Stimulated activated CD4-positive, alpha-beta T cell treated with anti-CD3 and anti-CD28 coated beads, TNF-alpha, amount 100 ng/mL, for 1 hour (primary cell): ENCODE measurements at places on chromosomes 7 and 10.
A peak's percentile ranks its signal among the peaks of the same experiment; 100 is the strongest.

GRCh38 chr10:31586723-31587638, 268.0 kb downstream of the ZEB1 start:
- no peak for DNase-seq

- DNase-seq, result no peak
These were observed 92.3 kb upstream of the ELMO1 start for GRCh38 chr7:37540917-37541316.

DNA sequence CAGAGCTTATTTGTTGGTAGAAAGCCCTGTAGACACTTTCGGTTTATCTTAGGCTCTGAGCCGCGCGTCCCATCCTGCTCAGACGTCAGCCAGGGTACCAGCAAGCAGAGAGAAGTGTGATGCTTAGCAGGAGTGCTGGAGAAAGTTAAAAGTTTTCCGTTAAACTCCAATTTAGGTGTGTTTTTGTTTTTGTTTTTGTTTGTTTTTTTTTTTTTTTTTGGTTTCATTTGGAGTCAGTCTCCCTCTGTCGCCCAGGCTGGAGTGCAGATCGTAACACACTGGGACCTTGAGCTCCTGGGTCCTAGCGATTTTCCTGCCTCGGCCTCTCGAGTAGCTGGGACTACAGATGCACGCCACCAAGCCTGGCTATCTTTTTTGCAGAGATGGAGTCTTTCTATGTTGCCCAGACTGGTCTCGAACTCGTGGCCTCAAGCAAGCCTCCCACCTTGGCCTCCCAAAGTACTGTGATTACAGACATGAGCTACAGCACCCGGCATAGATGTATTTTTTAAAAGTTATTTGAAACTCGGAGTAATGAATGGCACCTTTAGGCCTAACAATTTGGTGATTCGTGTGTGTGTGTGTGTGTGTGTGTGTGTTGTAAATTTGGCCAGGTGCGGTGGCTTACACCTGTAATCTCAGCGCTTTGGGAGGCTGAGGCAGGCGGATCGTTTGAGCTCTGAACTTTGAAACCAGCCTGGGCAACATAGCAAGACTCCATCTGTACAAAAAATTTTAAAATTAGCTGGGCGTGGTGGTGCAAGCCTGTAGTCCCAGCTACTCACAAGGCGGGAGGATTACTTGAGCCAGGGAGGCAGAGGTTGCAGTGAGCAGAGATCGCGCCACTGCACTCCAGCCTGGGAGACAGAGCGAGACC, 1.3 kb upstream of the HIP1 start:
- DNase-seq, result peak; percentile 17

- no peak for DNase-seq
These were observed 165.3 kb downstream of the NRG3 start for GRCh38 chr10:82040336-82040735.

DNA sequence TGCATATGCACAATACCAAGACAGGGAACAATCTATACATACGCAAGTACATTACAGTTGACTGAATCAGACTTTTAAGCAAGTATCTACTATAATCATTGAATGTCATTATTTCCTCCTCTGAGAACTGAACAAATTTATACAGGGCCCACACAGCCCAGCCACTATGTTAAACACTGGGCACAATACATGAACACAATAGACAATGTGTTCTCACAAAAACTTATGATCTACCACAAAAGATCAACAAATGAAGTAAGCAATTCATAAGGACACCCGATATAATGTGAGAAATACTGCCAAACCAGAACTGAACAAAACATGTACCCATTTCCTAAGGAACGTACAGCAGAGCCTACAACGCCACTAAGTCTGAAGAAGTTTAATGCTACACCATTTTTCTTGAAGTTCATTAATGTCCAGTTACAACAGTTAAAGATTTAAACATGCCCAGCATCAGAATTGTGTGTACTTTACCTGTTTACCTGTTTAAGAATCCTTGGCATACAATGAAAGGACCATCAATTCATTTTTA, 31.5 kb downstream of the SHTN1 start:
- no peak for DNase-seq

GRCh38 chr10:132301371-132302330, 6.1 kb downstream of the STK32C start:
- DNase-seq, result no peak

DNA sequence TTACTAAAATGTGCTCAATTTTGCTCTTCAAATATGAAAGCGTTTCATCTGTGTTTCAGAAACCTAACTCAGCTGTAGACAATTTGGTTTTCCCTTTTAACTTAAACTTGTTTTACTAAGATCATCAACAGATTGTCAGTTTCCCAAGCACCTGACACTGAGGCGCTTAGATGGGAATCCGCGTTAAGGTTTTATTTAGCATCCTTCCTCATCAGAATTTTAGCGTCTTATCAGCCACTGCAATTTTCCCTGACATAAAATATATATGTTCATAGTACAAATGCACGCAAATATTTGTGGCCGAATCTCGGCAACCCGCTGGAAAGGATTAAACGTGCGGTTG, 1.2 kb downstream of the SGCE start:
- no peak for DNase-seq

- no peak for DNase-seq
These were observed 139.5 kb downstream of the BMPER start for GRCh38 chr7:34044734-34045353.

DNA sequence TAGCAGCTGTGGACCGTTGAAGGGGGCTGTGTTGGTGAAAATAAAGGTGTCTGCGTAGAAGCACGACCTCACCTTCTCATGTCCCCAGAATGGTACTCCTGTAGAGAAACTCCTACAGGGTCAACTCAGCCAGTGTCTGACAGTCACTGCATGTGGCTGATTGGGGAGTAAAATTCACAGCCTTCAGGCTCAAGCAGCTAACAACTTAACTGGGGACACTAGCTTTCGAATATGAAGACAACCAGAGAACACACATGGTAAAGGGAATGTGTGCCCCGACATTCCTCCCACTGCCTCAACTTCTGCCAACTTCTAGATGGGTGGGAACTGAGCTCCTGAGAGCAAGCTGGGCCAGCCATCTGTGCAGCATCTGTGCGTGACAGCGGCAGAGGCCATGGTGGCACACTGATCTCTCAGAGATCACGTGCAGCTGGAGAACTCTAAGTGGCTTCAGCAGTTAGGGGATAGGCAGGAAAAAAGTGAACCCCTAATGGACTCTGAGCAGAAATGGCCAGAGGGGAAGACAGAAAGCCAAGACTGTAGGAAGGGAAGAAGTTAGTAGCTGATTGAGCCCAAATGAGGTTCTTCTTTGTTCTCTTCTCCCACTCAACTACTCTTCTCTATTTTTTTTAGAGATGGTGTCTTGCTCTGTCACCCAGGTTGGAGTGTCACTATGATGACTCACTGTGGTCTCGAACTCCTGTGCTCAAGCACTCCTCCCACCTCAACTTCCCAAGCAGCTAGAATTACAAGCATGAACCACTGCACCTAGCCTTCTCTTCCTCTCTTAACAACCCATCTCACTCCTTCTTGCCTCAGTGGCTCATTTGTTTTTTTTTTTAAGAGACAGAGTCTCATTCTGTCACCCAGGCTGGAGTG, 280.8 kb downstream of the ZEB1 start:
- DNase-seq, result no peak

DNA sequence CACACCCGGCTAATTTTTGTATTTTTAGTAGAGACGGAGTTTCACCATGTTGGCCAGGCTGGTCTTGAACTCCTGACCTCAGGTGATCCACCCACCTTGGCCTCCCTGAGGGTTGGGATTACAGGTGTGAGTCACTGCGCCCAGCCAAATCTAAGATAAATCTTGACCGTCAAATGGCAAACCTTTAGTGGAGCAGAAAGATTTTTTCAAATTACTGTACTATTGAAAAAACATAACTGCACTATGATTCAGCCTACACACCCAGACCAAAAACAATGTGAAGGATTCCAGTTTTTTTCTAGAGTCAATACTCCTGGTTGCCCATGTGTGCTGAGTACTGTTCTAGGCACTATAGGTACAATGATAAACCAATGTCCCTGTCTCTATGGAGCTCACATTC, 33.9 kb upstream of the SVIL start:
- no peak for DNase-seq

- no peak for DNase-seq
These were observed 273.7 kb upstream of the KLF14 start for GRCh38 chr7:131007439-131008330.

DNA sequence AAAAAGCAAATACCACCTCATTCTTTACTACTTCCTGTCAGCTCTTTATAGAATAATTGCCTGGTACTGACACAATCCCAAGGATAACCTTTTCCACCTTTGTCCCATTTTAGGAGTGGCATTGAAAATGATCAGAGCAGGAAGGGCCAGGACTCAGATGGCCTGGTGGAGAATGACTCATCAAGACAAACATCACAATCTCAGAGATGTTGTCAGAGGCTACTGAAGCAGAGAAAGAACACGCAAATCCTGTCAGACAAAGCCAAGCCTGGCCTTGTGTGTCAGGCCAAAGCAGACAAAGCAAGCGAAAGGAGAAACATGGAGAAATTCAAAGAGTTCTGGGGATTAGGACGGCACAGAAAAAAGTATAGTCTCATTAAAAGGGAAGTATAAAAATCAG, 40.9 kb downstream of the NSUN6 start:
- DNase-seq, result no peak

GRCh38 chr7:44914992-44915607, 29.8 kb upstream of the PURB start:
- DNase-seq, result peak; percentile 35

DNA sequence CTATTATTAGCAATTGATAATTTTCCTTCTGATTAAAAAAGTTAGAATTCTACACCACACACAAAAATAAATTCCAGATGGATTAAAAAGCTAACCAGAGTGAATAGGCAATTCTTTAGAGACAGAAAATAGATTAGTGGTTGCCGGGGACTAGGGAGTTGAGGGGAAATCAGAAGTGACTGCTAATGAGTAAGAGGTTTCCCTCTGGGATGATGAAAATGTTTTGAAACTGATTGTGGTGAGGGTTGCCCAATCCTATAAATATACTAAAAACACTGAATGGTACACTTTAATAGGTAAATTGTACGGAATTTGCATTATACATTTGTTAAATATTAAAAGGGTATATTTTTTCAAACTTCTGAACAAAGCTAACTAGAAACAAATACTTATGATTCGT, 214.9 kb downstream of the GPAM start:
- DNase-seq, result no peak

DNA sequence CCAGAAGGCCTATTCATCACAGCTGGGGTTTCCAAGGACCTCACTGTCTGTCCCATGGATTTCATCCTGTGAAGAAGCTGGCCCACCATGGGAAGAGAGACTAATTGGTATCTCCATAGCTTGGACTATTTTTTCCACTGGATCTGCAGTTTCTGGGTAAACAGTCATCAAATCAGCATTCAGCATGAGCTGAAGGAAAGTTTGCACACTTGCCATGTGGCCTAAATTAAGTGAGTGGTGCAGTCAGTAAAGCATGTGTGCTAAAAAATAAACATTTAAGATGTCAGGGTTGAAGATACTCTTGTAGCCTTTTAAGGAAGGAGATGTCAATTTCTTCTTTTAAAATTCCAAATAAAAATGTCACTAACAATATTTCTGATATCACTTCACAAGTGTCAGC, 381.1 kb upstream of the ZMIZ1 start:
- no peak for DNase-seq

DNA sequence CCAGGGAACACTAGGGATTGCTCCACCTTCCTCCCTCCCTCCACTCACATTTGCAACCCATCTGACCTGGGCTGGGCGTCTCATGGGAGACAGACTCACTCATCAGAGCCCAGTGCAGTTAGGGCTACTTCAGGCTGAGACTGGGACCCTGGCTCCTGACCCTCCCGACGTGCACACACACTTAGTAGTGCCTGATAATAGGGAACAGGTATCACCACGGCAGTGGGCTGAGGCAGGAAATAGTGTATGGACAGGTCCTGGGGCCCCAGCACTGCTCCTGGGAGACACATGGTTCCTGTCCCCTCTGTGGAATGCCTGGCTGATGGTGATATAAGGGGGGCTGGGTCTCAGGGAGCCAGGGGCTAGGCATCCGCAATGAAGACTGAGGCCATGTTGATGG, 14.3 kb downstream of the AQP1 start:
- DNase-seq, result no peak

DNA sequence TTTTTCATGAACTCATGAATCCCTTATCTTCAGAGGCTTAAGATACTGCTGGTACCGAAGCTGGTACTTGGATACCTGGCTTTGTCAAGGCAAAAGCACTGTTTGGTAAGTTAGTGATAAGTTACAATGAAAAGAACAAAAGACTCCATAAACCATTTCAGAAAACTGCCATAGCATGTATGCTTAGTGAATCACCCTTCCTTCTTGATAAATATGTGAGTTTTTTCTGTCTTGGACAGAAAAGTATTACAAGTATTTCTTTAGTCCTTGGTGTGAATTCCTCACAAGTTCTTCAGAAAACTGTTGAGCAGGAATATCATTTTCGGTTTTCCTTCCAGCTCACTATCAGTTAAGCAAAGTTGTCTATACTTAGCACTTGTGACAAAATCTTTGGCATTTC, 25.6 kb downstream of the PUS7 start:
- no peak for DNase-seq

GRCh38 chr7:133535308-133535707, 282.4 kb downstream of the EXOC4 start:
- no peak for DNase-seq

DNA sequence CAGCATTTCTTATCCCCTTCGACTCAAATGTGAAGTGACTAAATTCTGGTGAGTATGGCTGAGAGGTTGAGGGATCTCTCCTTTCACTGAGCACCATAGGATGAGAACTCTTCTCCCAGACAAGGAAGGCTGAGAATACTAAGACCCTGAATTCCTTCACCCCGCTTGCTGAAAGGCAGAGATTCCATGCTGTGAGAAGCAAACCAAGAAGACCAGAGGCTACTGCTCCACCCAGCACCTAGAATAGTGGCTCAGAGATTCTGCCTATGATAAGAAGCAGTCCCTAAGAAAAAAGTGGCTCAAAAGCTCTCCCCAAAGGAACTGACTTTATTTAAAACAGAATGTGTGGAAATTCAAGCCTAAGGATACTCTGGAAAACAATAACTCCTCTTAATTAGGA, 26.7 kb upstream of the WNT2 start:
- DNase-seq, result no peak

GRCh38 chr10:88122576-88122975, 259.2 kb downstream of the PTEN start:
- DNase-seq, result no peak

GRCh38 chr7:128203710-128204214, 37.3 kb upstream of the LEP start:
- DNase-seq, result no peak

- DNase-seq, result no peak
These were observed 3.5 kb downstream of the ASB13 start for GRCh38 chr10:5662708-5663579.
